ENCODE measurements at places on chromosomes 7 and 10.

- no peak for DNase-seq
Measured at GRCh38 chr7:31261341-31261740, 79.2 kb downstream of the NEUROD6 start.

DNA sequence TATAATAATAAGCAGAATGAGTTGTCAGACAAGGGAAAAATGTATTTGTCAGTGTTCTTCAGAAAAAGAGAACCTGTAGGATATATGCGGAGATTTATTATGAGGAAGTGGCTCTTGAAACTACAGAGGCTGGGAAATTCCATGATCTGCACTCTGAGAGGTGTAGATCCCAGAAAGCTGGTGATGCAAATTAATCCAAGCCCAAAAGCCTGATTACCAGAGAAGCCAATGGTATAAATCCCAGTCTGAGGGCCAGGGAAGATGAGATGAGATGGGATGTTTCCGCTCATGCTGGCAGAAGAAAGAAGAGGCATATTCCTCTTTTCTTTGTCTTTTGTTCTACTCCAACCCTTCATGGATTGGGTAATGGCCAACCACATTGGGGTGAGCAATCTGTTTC is 732.8 kb upstream of the IGFBP3 start:
- no peak for DNase-seq

DNA sequence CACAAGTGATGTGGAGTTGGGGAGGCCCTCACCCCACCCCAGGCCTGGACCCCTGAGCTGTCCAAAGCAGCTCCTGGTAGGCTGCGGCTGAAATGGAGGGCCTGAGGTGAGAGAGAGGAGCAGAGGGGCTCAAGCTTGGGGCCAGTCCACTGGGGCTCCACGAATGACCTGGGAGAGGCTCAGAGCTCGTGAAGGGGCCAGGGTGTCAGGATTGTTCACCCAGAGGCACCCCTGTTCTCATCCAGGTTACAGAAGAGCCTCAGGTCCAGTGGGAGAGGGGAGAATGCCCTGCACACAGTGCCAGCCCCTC is 102.2 kb upstream of the RET start:
- DNase-seq, result no peak

- no peak for DNase-seq
Measured at GRCh38 chr10:127318396-127318795, 122.0 kb upstream of the INSYN2A start.

DNA sequence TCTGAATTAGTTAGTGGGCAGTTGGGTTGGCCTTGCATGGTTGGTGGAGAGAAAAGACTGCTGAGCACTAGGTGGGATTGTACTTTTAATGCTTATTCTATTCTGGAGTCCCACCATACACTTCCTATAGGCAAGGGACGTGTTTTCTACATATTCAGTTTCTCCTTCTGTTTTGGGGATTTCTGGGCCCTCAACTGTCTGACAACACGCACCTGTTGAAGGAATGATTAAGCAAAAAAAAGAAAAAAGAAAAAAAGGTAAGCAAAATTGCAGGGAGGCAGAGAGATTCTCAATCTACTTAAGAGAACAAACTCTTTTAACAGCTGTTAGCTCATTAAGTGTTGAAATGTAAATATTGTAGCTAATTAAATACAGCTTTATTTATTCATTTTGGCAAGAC is 541.3 kb downstream of the CALN1 start:
- DNase-seq, result no peak

- no peak for DNase-seq
Measured at GRCh38 chr7:144477348-144477747, 73.9 kb upstream of the NOBOX start.

DNA sequence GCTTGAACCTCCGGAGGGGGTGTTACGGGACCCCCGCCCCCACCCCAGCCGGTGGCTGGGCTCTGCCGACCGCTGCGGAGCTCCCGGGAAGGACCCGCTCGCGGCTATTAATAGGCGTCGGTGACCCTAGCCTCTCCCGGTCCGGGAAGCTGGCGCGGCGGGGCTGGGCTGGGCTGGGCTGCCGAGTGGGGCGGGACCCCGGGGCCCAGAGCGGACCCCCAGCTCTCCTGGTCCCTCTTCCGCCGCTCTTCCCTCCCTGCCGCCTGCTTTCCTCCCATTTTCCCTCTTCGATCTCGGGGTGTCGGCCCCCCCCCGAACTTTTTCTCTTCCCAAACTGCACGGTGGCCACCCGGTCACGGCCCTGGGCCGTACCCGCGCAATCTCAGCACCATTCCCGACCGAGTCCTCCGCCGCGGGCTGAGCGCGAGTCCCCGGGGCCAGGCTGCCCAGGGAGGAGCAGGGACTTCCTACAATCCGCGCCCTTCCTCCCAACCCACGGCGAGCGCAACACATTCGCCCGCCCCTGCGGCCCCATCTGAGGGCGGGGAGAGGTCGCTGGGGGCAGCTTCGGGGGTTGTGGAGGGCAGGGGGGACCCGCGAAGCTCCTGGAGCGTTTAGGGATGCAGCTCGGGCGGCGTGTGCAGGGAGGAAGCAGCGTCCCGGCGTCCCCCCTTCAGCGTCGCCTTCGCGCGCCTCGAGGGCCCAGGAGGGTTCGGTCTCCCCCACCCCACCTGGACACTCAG is 3.1 kb upstream of the ELFN1 start:
- no peak for DNase-seq

GRCh38 chr10:107126512-107127065 is 37.9 kb downstream of the SORCS1 start:
- no peak for DNase-seq

DNA sequence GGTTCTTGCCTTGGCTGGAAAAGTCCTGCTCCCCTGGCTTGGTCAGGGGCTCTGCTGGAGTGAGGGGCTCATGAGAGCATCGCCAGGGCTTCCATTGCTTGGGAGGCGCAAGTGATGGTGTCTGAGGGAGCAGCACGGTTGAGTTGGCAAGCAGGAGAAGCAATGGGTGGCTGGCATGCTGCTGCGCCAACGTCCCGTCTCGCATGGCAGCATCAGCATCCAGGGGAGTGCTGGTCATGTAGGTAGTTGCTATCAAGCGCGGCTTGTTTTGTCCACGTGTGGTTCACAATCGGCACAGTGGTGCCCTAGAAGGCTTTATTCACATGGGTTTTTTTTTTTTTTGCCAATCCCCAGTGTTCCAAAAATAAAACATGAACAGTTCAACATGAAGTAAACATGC is 3.8 kb downstream of the PYROXD2 start:
- no peak for DNase-seq

DNA sequence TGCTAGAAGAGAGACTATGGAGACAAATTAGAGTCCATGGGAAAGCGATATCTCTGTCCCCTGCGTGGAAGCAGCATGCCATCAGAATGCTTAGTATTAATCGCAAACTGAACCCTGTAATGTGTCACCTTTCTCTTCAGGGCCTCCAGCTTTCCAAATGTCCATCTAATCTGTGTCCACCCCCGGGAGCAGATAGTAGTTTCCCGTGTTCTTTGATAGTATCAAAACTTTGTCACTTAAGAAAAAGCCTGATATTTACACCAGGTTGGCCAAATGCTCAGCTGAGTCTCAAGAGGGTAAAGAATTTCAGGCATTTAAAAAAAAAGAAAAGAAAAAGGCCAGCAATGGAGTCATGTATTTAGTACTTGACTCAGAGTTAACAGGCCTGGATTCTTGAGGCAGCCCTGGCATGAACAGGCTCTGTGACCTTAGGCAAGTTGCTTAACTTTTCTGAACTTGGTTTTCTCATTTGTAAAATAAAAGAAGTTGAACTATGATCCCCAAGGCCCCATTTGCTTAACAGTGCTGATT is 10.4 kb upstream of the GSAP start:
- DNase-seq, result no peak

DNA sequence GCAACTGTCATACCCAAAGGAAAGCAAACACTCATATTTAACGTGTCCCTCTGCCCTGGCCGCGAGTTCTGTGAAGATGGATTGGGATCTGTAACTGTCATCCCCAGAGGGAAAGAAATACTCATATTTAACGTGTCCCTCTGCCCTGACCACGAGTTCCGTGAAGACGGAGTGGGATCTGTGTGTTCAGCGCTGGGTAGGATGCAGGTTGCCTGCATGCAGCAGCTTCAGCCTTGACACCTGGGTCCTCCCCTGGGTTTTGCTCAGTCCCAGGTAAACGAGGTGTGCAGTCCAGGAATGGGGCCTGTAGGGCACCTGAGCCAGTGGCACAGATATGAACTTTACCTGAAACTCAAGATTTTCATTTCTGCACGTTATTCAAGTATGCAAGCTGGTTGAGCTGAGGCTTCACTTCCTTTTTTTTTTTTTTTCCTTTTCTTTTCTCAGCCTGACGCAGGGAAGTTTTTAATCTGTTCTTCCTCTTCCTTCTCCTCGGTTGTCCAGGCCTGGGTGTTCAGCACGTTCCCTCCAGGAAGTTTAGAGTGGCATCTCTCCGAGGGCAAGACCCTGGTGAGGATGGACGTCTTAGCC is 159.0 kb upstream of the SHH start:
- no peak for DNase-seq

- no peak for DNase-seq
Measured at GRCh38 chr10:125144206-125144605, 16.2 kb downstream of the CTBP2 start.

DNA sequence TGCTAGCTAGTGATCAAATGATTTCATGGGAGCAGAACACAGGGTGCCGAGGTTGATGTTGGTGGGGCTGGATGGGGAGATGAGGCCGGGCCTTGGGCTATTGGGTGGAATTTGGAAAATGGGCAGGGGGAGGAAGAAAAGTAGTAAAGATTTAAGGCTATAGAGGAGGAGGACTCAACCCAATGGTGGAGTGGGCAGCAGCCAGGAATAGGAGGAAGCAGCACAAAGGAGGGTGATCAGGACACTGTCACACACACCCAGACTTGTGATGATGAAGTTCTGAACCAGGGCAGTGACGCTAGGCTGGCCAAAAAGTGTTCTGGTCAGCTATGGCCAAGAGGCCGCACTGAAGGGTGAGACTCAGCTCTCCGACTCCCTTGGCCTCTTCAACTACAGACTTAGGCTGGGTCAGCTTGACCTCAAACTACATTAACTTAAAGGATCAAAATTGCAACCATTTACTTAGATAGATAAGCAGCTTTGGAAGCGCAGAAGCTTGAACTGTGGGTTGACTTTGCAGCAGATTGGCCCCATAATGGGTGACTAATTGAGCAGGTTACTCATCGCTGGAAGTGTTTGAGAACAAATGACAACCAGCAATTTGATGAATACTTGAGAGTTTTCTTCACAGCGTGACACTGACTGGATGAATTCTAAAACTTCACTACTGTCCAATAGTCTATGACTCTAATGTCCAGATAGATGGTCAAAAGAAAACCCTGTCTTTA is 29.4 kb upstream of the GPR26 start:
- no peak for DNase-seq

GRCh38 chr7:20721086-20721810 is 65.4 kb downstream of the SP8 start:
- DNase-seq, result no peak

All from amygdala (tissue), 56 donors.